ENCODE measurements at places on chromosomes 4 and X. TPM values are rescaled to one million over a fixed set of nuclear protein-coding genes. Genes with fewer than 3 reads are reported as not detected.

DNA sequence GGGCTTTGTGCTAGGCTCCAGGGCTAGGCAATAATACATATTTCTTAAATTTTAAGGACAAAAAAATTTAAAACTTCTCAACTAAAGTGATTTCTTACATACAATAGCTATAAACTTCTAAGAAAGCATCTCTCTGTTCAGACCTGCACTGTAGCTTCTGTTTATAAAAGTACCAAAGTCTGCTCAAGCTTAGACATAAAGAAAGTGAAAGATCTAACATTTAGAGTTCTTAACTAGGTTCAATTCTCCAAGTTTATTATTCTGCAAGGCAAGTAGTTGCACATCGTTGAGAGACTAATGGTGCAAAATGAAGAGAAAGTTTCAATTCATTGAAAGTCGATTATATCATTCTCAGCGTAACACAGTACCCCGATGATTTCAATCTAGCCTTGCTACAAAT lies 857.4 kb upstream of the HTR2C start:
- no peak for DNase-seq

GRCh38 chr4:38531141-38531727 lies 132.8 kb upstream of the KLF3 start:
- DNase-seq: no peak

DNA sequence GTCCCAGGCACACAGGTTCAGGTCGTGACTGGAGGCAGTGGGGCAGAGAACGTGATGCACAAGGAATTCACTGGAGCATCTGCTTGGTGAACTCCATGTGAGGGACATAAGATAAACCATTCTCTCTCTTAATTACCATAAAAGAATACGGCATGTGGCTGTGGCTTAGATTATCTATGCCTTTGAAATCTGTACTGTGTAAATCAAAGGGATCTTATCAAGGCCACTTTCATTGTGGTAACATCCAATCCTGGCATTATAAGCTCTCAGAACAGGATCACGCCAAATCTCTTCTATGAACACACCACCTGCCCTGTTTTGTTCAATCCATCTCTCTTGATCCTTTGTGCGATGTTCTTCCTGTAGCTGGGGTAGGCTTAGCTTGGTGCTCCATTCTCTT lies 192.3 kb downstream of the SPATA18 start:
- no peak for DNase-seq

DNA sequence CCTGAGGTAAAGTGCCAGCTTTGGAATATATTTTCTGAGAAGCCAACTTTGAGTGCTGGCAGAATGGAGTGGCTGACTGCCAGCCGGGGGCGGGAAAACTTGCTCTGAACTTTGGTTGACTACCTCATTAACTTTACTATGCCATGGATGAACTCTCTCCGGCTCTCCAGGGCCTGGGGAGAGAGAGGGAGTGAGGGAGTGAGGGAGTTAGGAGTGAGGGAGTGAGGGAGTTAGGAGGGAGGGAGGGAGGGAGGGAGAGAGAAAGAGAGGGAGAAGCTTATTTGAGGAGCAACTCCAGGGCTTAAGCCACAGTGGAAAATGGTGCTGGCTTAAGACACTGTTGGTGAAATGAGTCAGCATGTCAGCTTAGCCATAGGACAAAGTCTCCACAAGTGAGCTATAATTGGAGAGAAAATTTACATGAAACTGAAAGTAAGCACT lies 280.9 kb upstream of the RPS6KA3 start:
- DNase-seq: no peak

DNA sequence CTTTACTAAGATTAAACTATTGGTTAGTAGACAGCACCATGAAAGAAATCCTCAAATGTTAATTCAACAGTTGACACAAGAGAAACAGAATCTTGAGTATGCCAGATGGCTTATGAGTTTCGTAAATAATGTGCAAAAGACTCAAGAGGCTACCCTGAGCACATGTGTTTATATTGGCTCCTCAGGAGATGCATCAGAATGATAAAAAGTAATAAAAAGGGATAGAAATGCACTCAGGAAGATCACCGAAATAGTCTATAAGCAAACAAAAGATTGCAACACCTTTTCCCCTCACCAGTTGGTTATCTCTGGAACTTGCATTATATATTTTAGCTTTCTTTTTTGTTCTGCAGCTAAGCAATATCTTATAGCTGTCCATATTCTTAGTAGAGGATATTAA lies 84.4 kb downstream of the SCFD2 start:
- no peak for DNase-seq

DNA sequence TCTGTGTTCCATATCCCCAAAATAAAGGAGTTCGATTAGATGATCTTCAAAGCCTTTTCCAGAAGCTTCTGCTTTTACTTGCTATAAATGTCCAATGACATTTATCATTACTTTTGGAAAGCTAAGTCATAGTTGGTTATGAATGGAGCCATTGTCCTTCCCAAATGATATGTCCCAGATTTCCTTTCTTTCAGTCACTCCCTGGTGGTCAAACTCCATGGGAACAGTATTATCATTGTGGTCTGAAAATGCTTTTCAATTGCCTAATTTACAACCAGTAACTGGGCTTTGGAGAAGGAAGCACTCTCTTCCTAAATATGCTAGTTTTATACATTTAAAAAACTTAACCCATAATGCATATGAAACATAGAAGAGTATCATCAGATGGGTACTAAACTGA lies 571.5 kb upstream of the AMOT start:
- no peak for DNase-seq

- DNase-seq: no peak
Observed at GRCh38 chr4:138405466-138405891, 163.3 kb upstream of the SLC7A11 start.

DNA sequence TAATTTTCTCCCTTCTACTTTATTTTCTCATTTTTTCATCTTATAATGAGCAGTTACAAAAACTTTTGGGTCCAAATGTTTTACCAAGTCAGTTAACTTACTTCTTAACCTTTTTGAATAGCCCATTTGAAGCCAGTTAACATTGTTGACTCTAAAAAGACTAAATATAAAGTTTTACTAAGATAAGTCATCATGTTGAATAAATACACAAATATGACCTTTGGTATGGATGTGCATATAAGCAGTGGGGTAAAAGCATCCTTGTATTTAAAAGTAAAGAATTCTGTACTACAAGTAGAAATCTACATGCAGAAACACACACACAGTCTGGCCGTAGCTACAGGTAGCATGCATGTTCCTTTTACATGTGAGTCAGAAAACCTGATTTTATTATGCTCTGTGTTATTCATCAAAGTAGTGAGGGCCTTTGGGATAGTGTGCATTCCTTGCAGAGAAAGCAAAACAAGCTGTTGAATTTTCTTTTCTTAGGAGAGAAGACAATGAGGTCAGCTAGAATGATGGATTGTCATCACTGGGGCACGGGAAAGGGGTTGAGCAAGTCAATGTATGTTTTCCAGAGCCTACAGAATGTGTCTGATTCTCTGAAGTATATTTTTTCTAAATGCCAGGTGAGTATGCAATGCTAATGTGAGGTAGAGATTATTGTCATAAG lies 533.2 kb upstream of the AGA start:
- DNase-seq: no peak

XG gene
- total RNA-seq: not detected

TMEM31 gene
- not detected for total RNA-seq

IGBP1 gene
- total RNA-seq: 80.9 TPM

COPS4 gene
- total RNA-seq: 173 TPM

STAP1 gene
- not detected for total RNA-seq

DRD5 gene
- not detected for total RNA-seq

Measured in G401 (cell line).